ENCODE measurements at places on chromosomes 5 and 9. TPM values are rescaled to one million over a fixed set of nuclear protein-coding genes. Genes with fewer than 3 reads are reported as not detected.

DNA sequence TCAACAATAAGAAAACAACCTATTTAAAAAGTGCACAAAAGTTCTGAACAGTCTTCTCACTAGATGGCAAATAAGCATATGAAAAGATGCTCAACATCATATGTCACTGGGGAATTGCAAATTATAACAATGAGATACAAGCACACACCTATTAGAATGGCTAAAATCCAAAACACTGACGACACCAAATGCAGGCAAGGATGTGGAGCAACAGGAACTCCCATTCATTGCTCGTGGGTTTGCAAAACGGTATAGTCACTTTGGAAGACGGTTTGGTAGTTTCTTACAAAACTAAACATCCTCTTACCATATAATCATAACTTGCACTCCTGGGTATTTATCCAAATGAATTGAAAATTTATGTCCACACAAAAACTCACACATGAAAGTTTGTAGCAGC lies 100.9 kb upstream of the TBC1D2 start:
- no peak for DNase-seq

DNA sequence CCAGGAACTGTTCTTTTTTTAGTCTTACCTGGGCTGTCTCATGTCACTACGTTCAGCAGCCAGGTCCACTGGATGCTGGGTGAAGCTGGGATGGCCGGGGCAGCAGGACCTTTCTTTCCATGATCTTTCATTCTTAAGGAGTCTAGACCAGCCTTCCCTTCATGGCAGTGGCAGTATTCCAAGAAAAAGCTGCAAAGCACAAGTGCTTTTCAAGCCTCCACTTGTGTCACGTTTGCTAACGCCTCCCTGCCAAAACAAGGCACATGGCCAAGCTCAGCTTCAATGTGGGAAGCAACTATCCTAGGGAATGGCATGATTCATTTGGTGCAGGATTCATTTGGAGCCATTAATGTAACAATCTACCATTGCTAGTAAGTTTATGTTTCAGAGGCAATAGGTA lies 94.8 kb downstream of the RCL1 start:
- no peak for DNase-seq

DNA sequence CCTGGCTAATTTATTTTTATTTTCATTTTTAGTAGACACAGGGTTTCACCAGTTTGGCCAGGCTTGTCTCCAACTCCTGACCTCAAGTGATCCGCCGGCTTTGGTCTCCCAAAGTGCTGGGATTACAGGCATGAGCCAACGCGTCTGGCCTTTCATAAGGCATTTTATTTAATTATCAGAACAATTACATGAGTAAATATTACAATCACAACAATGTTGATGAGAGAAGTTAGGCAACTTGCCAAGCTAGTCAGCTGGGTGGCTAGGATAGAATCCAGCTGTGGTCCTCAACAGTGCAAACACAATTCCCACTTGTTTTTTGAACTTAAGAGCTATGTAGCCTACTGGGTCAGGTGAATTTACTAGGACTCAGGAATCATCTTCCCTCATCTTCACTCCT lies 22.0 kb downstream of the C9orf57 start:
- DNase-seq: no peak

DNA sequence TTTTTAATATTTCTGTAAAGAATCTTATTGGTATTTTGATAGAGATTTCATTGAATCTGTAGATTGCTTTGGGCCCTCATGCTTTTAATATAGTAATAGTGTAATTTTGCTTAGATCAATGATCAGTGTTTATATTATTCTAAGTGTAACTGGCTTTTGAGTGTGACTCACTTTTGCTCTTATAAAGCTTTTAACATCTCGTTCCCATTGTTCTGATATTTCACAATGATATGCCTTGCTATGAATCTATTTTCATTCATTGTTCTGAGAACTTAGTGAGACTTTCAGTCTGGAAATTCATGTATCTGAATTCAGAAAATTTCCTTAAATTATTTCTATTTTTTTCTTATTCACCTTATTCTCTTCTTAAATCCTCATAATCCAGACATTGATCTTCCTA lies 13.5 kb upstream of the MAMDC2 start:
- no peak for DNase-seq

DNA sequence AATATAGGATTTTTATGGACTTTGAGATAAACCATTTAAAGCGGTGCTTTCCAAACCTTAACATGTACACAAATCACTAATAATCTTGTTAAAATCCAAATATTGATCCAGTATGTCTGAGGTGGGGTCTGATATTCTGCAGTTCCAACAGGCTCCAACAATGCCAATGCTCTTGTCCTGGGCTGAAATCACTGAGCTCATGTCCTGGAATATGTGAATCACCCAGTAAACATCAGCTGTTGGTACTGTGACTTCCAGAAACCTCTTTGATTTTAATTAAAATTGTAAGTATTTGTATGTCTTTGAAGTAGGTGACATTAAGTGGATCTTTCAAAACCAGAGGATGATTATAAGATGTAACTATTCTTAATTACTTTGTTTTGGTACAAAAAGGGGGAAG lies 52.8 kb upstream of the CAST start:
- DNase-seq: no peak

DNA sequence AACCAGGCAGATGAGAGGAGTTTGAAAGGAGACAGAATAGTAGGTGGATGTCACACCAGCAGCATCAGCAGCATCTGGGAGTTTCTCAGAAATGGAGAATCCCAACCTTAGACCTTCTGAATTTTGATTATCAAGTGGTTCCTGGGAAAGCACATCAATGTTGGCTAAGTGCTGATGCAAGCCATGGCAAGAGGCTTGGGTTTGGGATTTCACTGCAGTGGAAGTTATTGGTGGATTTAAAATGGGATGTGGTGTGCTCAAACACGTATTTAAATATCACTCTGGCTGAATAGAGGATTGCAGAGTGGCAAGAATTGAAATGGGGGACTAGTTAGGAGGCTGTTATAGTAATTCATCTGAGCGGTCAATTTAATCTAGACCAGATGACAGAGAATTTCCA lies 387.8 kb upstream of the WWC1 start:
- no peak for DNase-seq

GRCh38 chr5:158679221-158679641 lies 420.5 kb downstream of the EBF1 start:
- no peak for DNase-seq

GRCh38 chr5:139744471-139745131 lies 51.0 kb upstream of the PSD2 start:
- no peak for DNase-seq

DNA sequence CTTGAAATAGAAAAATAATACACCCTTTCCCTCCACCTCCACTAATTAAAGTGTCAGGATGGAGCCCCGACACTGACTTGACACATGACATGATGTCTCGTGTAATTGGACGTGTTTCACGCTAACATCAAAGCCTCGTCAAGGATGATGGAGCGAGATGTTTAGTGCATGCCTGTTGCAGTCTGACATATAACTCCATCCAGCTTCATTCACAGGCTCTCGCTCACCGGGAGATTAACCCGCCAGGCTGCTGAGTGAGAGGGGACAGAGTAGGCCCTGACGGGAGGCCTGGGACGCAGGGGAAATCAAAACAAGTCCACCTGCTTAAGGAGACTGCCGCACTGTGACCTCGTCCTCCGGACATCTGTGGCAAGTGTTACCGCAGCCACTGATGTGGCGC lies 263.5 kb downstream of the SLIT3 start:
- no peak for DNase-seq

- no peak for DNase-seq
These were observed 186.8 kb upstream of the NFIB start for GRCh38 chr9:14500705-14501104.

DNA sequence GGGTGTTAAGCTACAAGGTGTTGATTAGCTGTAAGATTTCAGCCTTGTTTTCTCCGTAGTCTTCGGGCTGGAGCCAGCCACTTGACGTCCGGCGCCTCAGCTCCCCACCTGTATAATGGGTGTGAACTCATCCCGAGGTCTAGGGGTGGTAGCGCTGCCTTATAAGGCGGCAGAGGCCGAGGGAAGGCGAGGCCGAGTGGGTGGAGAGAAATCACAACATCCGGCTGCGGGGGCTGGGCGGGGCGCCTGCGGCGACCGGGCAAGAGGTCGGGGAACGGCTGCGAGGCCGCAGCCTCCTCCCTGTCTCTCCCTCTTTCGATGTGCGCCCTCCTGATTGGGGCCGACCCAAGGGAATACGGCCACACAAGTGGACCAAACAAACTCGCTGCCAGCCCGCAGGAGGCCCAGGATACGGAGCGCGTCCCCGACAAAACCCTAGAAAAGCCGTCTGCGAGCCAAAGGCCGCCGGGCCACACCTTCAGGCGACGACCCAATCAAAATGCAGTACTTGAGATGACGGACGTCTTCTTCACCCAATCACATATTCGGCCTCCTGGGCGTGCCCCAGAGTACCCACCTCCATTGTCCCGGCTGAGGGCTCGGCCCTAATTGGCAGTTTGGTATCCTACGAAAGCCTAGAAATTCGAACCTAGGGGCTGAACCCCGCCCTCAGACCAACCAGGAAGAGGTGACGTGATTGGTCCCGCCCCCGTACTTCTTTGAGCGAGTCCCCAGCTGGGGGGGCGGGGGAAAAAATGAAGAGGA lies 493 bp upstream of the GRK6 start:
- peak; percentile 98 for DNase-seq

- no peak for DNase-seq
These were observed 185.1 kb upstream of the DMAC1 start for GRCh38 chr9:7984692-7985091.

DNA sequence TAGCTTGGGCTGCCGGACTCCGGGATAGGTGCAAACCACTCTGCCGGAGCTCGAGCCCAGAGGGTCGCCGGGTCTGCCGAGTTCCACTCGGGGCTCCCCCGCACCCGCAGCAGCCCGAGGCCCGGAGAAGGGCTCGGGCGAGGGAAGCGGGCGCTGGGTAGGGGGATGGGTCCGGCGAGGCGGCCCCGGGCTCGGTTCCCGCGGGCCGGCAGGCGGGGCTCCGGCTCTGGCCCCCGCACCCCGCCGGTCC lies 507 bp downstream of the RICTOR start:
- no peak for DNase-seq

DNA sequence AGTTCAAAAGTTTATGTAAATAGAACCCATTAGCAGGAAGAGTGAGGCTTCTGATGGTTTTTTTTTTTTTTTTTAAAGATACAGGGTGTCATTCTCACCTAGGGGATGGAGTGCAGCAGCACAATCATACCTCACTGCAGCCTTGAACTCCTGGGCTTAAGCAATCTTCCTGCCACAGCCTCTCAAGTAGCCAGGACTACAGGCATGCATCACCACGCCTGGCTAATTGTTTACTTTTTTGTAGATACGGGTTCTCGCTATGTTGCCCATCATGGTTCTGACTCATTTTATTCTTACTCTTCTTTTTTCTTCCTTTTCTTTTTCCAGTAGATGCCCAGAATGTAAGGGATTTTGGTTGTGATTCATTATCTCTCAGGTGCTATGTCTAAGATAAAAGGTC lies 201.1 kb downstream of the NNT start:
- no peak for DNase-seq

- no peak for DNase-seq
These were observed 188.2 kb upstream of the SLC27A6 start for GRCh38 chr5:128777052-128777451.

DNA sequence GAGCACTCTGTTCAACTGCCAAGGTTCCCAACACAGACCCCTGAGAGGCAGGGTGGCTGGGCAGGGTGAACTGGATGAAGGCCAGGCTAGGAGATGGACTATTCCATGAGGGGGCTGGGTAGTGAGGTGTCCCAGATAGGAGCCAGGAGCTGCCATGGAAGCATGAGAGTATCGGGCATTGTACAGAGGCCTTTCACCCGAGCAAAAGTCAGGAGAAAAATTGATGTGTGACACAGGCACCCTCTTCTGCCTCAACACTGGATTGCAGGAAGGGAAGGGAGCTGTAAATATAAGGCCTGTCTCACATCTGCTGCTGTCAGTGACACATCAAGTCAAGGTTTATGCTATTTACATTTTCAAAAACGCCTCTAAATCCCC lies 74.6 kb downstream of the UBAP1 start:
- no peak for DNase-seq

- DNase-seq: no peak
These were observed 209.4 kb upstream of the MSX2 start for GRCh38 chr5:174514983-174515394.

DNA sequence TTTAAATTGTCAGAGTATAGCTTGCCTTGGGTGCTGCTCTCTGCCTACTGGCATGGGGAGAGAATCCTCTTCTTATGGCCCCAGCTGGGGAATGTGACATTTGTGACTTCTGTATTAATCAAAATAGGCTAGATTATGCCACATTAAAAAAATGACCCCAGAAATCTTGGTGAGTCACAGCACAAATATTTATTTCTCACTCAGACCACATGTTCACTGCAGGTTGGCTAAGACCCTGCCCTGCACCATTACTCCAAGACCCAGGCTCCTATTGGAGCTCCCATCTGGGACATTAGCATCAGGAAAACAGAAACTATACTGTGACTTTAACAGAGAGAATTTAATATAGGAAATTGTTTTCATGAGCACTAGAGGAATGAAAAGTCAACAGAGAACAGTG lies 16.6 kb upstream of the WHRN start:
- DNase-seq: no peak

DNA sequence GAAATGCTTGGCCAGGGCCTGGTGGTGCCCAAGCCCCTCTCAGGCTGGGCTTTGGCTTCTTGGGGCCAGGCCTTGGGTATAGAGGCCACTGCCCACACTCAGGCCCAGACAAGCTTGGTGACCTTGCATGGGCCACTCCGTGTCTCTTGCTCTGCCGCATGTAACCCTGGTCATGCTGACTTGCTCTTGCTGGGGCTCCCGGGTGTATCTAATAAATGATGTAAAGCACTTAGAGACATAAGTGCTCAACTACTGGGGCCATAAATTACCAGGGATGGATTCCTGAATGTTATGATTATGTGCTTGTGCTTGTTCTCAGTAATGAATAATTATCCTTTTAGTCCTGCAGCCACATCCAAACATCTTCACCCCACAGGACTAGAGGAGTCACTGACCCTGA lies 54.0 kb downstream of the C5orf15 start:
- no peak for DNase-seq

DNA sequence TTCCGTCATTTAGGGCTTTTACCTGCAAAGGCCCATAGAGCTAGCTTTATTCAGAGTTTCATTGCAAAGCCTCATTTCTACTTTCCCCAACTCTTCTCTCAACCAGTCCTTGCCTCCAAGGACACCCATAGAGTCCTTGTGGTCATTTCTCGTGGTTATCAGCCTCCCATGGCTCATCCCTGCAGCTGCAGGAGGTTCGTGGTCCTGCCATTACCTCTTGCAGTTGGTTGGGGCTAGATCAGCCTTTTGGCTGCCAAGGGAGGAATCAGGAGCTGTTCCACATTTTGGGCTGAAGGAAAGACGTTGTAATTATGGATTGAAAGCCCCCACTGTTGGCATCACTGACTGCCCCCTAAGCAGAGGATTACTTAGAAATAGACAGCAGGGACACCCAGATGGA lies 231.0 kb downstream of the MAN2A1 start:
- DNase-seq: no peak

LMX1B gene
- total RNA-seq: not detected

ZDHHC11 gene
- 18.3 TPM for total RNA-seq

IFNB1 gene
- not detected for total RNA-seq

SHISAL2B gene
- not detected for total RNA-seq

ESM1 gene
- not detected for total RNA-seq

PDE6A gene
- not detected for total RNA-seq

ADGRV1 gene
- 0.81 TPM for total RNA-seq

TMEFF1 gene
- total RNA-seq: not detected

FBP2 gene
- total RNA-seq: not detected

CDKN2B gene
- not detected for total RNA-seq

TAF11L14 gene
- total RNA-seq: not detected

DNAJC21 gene
- total RNA-seq: 50.4 TPM

C5orf58 gene
- total RNA-seq: not detected

AFAP1L1 gene
- 0.56 TPM for total RNA-seq

SLC6A3 gene
- not detected for total RNA-seq

TAF11L5 gene
- not detected for total RNA-seq

TRIM36 gene
- total RNA-seq: not detected
